Fibroblast of skin of back (primary cell): ENCODE measurements at places on chromosomes 12 and 14.
A peak's percentile ranks its signal among the peaks of the same experiment; 100 is the strongest.

DNA sequence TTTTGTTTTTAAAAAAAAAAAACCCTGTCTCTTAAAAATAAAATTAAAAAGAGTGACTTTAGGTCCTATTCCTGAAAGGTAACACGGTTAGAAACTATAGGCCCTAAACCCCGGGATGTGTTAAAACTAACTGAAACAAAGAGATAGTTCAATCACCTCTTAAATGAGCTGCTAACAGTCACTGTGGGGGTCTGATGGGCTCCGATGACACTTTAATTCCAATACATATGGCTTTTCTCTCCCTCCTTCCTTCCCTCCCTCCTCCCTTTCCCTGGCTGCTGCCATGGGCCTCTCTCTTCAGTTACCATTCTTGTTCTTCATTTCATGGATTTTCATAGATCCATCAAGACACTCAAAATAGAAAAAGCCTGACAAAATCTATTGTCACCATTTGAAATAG lies 76.6 kb downstream of the RNF34 start:
- DNase-seq: no peak

- no peak for DNase-seq
Measured at GRCh38 chr12:57627501-57628279, 5.3 kb downstream of the B4GALNT1 start.

GRCh38 chr12:14696265-14696741 lies at the start of gene GUCY2C:
TSS of gene GUCY2C (minus strand) at chr12:14696599. CDS start at chr12:14696448, 151 bp downstream.
- DNase-seq: no peak

DNA sequence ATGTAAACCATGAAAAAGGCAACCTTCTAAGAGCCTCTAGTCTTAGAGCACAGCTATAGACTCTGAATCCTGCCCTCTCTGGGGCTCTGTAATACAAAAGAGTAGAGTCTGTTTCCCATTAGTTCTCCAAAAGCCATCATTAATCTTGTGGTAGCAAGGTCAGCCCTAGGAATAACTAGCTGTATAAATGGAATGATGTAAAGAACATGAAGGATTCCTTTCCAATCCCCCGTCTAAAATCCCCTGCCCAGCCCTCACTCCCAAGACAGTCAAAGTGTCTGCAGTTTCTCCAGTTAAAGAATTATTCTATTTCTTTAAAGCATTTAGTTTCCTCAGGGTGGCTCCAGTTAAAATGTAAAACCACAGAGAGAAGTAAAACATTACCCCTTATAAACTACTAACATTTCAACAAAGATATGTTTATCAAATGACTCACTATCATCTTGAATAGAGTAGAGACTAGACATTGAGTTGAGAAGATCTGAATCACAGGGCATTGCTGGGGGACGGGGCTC lies 104.2 kb downstream of the ST8SIA1 start:
- DNase-seq: peak; percentile 83

GRCh38 chr12:77795699-77796098 lies 35.0 kb upstream of the NAV3 start:
- DNase-seq: peak; percentile 41

- peak; percentile 53 for DNase-seq
Measured at GRCh38 chr12:14239350-14239934, 126.0 kb upstream of the ATF7IP start.

GRCh38 chr12:32261638-32262037 lies 137.7 kb upstream of the FGD4 start:
- DNase-seq: no peak

- DNase-seq: no peak
Measured at GRCh38 chr12:117282490-117282889, 78.9 kb downstream of the NOS1 start.

DNA sequence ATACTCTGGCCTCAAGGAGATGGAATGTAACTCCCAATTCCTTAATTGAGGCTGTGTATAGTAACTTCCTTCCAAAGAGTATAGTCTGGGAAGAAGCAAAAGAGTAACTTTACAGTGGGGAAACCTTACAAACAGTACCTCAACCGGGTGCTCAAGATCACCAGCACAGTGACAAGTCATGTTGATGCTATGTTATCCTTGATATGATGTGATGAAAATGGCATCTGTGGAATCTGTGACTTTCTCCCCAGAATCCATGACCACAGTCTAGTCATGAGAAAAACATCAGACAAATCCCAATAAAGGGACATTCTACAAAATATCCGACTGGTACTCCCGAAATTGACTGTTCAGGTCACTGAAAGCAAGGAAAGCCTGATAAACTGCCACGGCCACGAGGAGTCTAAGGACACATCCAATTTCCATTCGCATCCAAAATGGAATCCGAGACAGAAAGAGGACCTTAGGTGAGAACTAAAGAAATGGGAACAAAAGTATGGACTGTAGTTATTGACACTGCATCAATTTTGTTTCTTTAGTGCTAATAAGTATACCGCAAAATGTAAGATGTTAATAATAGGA lies 97.3 kb upstream of the FRMD6 start:
- DNase-seq: peak; percentile 100

- no peak for DNase-seq
Measured at GRCh38 chr14:82045339-82045738, 511.7 kb upstream of the SEL1L start.

DNA sequence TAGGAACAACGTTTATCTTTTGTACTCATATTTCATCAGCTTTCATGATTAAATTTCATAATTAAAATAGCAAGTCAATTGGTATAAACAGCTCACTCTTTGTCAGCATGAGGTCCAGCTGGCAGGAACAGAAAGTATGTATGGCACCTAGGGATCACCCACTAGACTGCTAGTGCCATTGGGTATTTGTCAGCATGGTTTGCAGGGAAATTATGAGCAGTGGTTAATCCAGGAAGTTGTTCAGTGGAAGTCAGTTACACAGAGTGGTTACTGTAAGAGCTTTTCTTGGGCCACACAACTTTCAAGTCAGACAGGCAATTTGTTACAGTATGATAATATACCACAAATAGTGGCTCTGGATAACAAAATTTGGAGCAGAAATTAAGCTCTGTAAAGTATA lies 340.3 kb upstream of the RGS6 start:
- peak; percentile 85 for DNase-seq

DNA sequence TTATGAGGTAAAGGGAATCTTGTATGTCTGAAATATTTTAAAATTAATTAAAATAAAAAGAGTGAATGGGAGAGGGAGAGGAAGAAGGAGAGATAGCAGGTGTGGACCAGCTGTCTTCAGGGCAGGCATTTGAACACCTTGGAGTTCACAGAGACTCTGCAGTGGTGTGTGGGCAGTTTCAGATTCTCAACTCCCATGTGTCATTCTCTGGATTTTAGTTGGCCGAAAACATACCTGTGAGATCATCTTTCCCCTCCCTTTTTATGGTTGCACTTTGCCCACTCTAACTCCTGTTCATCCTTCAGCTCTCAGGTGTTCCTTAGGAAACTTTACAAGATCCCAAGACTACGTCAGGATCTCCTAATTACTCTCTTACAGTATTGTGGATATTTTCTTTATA lies 108.1 kb downstream of the ERC1 start:
- no peak for DNase-seq

DNA sequence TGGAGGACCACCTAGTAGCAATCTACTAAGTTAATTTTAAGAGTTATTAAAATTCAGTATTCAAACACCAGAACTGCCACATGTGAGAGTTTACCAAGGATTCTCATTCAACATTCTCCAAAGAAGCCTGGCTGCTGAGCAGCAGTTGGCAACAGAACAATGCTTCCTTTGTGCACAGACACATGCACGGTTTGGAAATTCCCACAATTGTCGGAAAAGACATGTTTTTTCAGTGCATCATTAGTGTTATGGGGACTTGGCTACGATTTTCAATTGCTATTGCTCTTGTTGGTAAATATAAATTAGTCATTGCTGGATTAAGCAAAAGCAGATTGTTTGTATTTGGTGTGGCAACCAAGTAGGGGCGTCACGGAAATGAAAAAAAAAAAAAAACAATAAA lies 22.2 kb downstream of the ST8SIA1 start:
- DNase-seq: no peak

GRCh38 chr14:23486036-23486435 lies 16.5 kb downstream of the NGDN start:
- no peak for DNase-seq

DNA sequence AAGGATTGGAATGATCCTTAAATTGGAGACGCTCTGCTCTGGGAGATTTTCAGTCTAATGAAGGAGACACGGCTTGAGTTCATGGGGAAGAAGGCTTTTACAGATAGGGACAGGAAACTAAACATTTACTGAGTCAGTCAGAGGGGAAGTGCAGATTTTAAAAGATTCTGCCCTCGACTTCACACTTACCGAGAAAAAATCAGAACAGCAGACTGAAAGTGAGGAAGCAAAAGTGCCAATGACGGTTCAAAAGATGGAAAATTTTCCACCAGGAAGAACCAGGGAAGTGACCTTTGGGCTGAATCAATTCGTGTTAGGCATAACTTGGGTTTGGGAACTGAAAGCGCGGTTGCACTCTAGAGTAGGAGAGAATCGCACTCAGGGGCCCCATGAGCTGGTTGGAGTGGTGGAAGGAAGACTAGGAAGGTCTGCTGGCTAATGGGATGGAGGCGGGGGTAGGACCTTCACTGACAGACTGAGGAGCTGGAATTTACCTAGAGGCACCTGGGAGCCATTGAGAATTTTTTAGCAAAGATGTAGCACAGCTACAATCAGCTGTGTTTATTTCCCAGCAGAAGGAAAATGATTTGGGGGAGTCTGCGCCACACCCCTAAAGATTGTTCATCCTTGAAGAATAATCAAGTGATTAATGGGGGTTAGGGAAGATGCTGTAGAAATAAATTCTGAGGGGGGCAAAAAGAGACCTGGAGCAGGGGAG lies 1.2 kb downstream of the KCNK13 start:
- DNase-seq: no peak

DNA sequence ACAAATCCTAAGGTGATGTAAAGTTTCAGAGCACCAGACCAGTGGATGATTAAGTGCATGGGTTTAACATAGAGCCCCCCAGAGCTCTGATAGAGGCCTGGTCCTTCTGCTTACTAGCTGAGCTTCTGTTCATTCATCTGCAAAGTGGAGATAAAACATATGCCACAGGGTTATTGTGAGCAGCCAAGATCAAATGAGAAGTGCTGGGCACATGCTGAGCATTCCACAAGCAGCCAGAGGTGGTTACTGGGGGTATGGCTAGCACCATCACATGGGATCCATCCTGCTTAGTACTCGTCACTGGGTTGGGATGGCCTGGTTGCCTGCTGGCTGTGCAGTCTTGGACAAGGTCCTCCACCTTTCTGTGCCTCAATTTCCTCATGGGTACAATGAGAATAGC lies 18.0 kb upstream of the SMUG1 start:
- no peak for DNase-seq

- no peak for DNase-seq
Measured at GRCh38 chr14:104856157-104856868, 8.8 kb upstream of the CEP170B start.

GRCh38 chr12:123983822-123984485 lies 10.9 kb downstream of the ZNF664 start:
- peak; percentile 66 for DNase-seq

DNA sequence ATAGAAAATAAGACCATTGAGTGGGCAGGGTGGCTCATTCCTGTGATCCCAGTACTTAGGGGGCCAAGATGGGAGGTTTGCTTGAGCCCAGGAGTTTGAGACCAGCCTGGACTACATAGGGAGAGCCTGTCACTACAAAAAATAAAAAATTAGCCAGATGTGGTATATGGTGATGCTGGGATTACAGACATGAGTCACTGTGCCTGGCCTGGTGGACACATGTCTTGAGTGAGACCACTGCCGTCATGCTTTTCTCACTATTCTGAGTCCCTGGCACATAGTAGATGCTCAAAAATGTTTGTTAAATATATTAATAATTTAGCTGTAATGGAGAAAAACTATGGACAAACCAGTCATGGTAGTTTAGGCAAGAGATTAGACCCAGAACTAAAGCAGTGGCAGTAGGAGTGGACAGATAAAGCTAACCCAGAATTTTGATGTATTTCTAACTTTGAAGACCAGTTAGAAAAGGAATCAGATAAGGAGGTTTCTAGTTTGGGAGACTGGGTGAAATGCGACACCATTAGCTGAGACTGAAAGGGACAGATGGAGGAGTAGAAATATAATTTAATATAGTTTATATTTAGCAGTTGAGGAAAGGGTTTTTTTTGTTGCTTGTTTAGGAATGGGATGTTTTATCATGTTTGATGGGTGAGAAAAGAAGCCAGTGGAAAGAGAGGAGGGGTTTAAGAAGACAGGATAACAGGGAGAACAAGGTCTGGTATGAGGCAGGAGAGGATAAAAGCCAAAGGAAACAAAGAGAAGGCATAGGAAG lies 7.4 kb upstream of the PTGES3 start:
- DNase-seq: peak; percentile 43
